ENCODE measurements at places on chromosomes 16 and 17.

GRCh38 chr17:73304438-73304837 is 7.4 kb downstream of the CDC42EP4 start:
- no peak for DNase-seq

GRCh38 chr16:81239367-81240121 is 1.1 kb downstream of the BCO1 start:
- no peak for DNase-seq

DNA sequence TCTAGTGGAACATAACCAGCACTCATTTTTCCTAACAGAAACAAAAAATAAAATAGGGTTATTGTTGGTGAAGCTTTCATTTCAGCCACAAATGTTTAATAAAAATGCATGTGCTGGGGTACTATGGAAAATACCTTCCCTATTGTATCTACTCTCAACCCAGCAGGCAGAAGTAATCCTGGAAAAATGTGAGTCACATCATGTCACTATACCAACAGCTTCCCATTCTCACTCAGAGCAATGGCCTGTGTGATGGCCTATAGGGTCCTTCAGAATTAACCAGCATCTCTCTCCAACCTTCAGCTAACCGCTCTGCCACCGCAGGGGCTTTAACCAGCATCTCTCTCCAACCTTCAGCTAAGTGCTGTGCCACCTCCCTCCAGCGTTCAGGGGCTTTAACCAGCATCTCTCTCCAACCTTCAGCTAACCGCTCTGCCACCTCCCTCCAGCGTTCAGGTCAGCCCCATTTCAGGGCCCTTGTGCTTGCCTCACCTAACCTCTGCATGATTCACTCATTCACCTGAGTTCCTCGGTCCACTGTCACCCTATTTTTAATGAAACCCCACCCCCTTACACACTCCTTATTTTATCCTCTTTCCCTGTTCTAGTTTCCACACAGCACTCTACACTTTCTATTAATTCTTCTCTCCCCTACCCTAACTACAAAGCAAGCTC is 34.0 kb downstream of the UBE2G1 start:
- DNase-seq: no peak

DNA sequence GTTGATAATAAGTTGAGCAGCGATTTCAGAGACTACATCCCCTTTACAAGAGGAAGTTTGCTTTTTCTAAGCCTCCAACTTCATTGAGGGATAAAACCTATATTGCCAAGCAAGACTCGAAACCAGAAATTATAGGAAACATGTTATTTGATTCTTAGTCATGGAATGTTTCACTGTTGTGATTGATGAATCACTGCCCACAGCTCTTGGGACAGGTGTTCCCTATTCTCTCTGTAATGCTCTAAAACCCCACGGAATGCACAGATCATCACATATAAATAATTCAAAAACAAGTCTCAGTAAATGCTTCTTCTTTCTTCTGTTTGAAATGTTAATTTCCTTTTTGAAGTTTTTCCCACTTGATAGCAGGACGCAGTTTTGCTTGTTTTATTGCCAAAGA is 809.5 kb upstream of the GOT2 start:
- DNase-seq: no peak

DNA sequence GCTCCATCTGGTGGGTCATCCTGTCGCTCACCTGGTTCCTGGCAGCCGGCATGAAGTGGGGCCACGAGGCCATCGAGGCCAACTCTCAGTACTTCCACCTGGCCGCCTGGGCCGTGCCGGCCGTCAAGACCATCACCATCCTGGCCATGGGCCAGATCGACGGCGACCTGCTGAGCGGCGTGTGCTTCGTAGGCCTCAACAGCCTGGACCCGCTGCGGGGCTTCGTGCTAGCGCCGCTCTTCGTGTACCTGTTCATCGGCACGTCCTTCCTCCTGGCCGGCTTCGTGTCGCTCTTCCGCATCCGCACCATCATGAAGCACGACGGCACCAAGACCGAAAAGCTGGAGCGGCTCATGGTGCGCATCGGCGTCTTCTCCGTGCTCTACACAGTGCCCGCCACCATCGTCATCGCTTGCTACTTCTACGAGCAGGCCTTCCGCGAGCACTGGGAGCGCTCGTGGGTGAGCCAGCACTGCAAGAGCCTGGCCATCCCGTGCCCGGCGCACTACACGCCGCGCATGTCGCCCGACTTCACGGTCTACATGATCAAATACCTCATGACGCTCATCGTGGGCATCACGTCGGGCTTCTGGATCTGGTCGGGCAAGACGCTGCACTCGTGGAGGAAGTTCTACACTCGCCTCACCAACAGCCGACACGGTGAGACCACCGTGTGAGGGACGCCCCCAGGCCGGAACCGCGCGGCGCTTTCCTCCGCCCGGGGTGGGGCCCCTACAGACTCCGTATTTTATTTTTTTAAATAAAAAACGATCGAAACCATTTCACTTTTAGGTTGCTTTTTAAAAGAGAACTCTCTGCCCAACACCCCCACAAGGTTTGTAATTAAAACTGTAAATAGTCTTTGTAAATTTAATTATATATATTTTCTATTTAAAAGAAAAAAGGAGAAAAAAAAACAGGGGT is 1.7 kb downstream of the FZD2 start:
- peak; percentile 63 for DNase-seq

GRCh38 chr16:83113317-83113716 is 486.5 kb downstream of the CDH13 start:
- DNase-seq: peak; percentile 28

DNA sequence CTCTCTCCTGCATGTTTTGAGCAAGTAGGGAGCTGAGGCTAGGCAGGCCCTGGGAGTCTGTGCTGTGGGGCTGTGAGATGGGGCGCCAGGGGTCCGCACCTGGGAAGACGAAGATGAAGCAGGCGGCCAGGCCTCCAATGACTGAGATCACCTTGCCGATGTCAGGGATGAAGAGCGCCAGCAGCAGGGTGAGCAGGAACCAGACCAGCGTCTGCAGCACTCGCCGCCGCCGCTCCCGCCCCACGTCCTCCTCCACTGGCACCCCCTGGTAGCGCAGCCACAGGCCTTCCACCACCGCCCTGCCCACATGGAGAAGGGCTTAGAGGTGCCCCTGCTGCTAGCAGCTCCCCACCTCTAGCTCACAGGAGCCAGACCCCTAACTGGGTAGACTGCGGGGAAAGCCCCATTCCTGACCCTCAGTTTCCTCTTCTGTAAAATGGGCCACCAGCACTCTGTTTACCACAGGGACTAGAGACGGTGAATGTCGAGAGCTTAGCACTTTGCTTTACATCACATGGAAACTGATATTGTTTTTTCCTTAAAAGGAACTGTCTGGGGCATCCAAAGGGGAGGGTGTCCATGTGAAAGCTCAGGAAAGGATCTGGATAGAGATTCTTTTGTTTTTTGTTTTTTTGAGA is 13.5 kb downstream of the SLC38A7 start:
- DNase-seq: no peak

DNA sequence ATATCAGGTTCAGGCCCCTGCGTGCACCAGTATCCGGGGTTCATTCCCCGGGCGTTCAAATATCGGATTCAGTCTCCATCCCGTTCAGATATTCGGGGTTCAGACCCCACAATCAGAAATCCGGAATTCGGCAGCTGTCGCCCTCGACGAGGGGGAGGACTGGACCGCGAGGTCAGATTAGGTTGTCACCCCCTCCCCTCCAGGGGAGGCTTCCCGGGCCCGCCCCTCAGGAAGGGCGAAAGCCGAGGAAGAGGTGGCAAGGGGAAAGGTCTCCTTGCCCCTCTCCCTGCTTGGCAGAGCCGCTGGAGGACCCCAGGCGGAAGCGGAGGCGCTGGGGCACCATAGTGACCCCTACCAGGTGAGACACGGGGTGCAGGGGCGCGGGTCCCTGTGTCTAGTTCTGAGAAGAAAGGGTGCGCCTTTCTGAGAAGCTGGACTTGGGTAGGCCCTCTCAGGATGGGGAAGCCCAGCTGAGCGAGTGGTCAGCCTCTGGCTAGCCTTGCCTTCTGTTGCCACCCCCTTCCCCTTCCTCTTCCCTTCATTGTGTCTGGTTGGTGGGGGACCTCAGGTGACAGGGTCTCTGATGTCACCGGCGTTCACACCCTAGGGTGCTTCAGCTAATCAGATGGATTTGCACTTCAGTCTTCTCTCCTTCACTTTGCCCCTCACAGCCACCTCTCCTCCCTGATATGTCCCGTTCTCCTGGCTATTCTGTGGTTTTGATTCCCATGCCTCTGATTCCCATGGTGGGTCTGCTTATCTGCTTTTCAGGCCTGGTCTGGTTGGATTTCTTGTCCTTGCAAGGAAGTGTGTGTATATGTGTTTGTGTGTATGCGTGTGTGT is 844 bp downstream of the TAOK2 start:
- DNase-seq: peak; percentile 60

DNA sequence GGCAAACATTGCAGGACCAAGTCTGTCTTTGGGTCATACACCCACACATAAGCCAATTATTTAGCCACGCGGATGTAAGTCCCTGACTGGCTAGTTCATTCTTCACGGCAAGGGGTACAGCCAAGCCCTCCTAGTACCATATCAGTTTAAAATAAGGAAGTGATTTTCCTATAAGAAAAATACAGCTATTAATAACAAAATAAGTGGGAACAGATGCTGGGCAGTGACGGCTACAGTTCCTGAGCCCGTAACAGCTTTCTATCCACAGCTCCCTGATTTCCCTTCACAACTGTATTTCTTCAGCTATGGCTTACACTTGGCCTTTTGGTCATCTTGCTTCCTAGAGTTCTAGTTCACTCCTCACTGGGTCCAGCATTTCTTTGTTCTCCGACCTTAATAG is 542.4 kb upstream of the C16orf82 start:
- DNase-seq: no peak

DNA sequence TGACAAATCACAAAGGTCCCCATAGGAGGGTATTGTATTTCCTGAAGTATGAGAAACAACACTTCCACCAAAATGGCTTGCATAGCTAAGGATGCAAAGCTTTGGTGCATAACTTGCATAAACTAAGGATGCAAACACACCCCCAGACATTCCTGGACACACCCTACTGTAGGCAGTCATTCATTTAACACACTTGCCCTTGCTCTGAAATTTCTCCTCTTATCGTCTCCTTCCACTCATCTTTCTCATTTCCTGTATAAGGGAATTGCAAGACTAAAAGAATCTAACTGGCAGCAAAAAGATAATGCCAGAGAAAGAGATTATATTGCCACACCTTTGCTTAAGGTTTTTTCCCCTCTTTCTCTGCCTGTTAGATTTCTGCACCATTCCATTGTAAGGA is 28.3 kb downstream of the CHD9 start:
- no peak for DNase-seq

DNA sequence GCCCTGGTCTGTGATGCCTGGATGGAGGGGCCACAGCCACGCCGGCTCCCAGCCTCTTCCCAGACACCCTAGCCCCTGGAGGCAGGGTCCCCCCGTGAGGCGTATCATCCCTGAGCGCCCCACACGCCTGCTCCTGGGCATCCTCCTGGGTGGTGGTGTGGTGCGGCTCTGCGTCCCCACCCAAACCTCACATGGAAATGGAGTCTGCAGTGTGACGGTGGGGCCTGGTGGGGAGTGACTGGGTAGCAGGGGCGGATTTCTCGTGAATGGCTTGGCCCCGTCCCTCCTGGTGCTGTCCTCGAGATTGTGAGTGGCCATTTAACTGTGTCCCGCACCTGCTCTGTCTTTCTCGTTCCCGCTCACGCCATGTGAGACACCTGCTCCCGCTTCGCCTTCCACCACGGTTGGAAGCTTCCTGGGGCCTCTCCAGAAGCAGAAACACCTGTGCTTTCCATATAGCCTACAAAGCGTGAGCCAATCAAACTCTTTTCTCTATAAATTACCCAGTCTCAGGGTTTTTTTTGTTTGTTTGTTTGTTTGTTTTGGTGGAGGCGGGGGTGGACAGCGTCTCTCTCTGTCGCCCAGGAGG is 5.9 kb upstream of the SSTR5 start:
- DNase-seq: no peak

DNA sequence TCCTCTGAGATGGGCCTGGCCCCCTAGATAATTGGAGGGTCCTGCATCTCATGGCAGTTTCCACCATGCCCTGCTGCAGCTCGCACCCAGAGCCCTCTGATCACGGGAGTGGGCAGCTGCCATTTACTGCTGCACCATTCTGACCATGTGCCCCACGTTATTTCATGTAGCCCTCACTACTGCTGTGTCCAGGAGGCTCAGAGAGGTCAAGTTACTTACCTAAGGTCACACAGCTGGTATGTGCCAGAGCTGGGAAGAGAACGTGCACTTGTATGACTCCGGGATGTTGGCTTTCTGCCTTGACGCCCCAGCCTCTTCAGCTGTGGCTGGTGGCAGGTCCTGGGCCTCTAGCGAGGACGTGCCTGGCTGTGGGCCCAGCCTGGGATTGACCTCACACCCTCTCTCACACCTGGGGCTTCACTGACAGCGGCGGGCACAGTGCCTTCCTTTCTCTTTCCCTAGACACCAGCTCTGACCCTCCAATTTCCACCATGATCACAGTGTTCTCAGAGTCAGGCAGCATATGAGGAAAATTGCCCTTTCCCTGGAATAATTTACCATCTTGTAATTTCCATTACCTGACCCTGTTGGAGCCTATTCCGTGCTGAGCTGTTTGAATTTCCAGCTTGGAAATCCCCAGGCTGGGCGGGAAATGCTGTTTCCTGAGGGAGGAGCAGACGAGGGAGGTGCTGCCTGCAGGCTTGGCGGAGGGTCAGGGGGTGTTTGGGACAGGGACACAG is 18.5 kb upstream of the DOC2B start:
- DNase-seq: peak; percentile 63

DNA sequence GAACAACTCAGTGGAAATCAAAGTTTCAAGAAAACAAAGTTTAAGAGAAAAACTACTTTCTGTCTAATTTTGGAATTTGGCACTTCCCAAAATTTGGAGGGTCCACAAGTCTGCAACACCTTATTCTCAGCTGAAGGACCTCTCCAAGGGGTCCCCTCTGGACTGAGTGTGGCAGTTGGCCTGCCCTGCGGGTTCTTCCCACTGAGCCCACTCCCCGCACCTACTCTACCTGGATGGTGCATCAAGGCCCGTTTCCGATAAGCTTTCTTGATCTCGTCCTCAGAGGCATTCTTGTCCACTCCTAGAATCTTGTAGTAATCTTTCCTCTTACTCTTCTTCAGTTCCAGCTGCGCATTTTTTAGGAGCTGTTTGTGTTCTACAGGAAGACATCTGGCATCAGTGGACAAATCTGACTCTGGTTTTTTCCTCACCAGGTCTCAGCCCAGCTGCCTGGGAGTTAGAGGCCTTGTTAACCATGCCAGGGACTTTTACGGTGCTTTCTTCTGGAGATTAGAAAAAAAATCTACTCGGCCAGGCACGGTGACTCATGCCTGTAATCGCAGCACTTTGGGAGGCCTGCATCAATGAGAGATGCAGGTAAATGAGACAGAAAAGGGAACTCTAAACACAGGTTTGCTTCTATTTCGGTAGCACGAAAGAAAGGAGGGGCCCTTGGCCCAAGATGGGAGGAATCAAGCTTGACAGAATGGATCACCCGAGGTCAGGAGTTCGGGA is 15.6 kb downstream of the CNP start:
- DNase-seq: no peak

DNA sequence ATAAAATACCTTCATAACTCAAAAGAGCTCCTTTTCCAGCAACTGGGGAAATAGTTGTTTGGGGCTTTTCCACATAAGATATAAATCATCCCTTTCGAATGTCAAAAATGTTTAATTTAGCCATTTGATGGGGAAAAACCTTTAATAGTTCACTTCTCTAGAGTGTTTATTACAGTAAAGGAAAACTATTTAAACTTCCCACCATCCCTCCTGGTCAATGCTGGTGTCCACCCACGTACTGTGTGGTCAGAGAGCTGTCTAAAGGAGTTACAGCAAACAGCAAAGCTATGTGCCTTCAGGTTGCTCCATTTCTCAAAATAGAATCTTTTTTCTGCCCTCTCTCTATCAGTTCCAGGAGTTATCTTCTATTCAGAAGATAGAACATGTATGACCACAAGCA is 33.5 kb downstream of the KANSL1 start:
- DNase-seq: no peak

- peak; percentile 39 for DNase-seq
Observed at GRCh38 chr17:41894791-41895331, 23.9 kb downstream of the ACLY start.

Data from lung (tissue), 17 donors.